Sciatic nerve (tissue), 2 donors: ENCODE measurements at places on chromosomes 5 and 9. TPM values are rescaled to one million over a fixed set of nuclear protein-coding genes. Genes with fewer than 3 reads are reported as not detected.

The KIF4B gene
- total RNA-seq, result not detected

The IFNK gene
- not detected for total RNA-seq

The SPATA9 gene
- 1.6 TPM for total RNA-seq

The LEAP2 gene
- 2.9 TPM for total RNA-seq

The PCDHGA11 gene
- 7.8 TPM for total RNA-seq

The AGXT2 gene
- total RNA-seq, result not detected

The SPATA31D4 gene
- total RNA-seq, result not detected

The MARVELD2 gene
- total RNA-seq, result 3.6 TPM

The CAMK4 gene
- 2.2 TPM for total RNA-seq

The PKD2L2 gene
- total RNA-seq, result not detected

The PRUNE2 gene
- 55.3 TPM for total RNA-seq

The PAEP gene
- not detected for total RNA-seq

The MYOZ3 gene
- 17.9 TPM for total RNA-seq
